ENCODE measurements at places on chromosomes 6 and 20.

- DNase-seq, result no peak
Observed at GRCh38 chr20:41038878-41039404, 10.3 kb downstream of the TOP1 start.

GRCh38 chr20:41137614-41138474, 501 bp downstream of the PLCG1 start:
- DNase-seq, result peak; percentile 40

DNA sequence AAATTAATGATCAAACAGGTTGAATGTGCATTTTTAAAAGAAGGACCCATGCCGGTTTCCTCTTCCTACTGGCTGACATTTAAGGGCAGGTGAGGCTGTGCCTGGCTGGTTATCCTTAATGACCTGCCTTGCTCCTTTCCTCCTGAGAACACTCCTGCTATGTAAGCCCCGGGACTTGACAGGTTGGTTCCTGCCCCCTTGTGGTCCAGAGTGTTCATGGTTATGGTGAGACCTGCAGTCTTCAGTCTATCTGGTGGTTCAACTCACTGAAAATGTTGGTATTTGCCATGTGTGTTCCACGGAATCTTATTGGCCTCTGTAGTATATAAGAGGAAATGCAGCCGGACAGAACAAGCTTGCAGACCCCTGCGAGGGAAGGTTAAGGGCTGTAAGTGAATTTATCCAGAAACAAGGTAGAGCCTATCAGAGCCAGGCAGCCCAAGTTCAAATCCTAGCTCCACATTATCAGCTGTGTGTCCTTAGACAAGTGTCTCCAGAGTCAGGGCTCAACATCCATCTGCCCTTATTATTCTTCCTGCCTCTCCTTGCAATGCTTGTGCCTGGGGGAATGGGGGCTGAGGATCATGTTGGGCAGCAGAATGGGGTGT, 5.2 kb upstream of the BPIFA3 start:
- no peak for DNase-seq

DNA sequence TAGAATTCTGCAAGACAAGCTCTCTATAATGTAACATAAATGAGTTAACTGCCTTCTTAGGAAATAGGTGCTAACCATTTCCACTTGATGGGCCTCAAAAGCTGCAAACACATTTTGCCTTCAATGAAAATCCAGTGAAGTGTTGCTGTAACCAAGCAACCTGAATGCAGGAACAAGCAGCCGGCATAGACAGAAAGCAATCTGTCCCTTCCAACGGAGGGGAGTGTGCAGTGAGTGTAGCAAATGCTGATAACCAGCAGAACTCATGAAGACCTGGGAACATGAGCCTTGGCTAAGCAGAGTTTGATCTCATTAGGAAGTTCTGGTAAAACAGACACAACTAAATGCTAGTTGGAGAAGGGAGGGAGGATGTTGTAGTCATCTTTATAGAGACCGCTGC, 697.8 kb downstream of the KIF16B start:
- no peak for DNase-seq

- no peak for DNase-seq
Observed at GRCh38 chr6:38155144-38155543, 335.6 kb downstream of the ZFAND3 start.

DNA sequence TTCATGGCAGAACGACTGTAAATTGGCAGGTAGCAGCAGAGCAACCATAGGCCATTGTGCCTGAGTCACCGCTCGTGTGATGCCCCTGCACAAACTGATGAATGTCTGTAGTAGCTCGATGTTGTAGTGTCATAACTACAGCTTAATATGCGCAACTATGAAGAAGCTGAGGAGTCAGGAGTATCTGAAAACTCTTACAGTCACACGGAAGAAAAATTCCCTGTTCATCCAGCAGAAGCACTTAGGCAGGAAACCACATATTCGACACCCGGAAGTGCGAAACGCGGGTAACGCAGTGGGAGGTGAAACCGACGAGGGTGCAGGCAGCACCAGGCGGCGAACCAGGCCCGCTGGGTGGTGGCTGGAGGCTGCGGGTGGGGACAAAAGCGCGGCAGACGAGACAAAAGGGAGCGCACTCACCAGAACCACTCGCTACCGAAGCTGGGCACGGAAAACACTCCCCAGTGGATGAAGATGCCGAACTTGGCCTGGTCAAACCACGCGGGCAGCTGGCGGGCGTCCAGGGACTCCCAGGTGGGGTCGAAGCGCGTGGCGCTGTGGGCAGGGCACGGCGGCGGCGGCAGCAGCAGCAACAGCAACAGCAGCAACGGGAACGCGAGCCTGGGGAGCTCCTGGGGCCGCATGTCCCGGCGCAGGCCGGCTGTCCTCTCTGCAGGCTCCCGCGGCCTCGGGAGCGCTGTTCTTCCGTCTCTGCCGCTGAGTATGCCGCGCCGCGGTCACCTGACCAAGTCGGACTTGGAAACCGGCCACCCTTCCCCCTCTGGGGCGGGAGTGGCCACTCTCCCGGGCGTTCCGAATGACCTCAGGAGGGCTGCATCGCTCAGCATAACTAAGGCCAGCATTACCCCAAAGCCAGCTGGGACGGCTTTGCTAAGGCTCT, at the start of gene FUCA2:
FUCA2 (minus strand) TSS at position 730 of the 901 bp plus-strand sequence; CDS start at position 644, 86 bp downstream.
- peak; percentile 52 for DNase-seq

DNA sequence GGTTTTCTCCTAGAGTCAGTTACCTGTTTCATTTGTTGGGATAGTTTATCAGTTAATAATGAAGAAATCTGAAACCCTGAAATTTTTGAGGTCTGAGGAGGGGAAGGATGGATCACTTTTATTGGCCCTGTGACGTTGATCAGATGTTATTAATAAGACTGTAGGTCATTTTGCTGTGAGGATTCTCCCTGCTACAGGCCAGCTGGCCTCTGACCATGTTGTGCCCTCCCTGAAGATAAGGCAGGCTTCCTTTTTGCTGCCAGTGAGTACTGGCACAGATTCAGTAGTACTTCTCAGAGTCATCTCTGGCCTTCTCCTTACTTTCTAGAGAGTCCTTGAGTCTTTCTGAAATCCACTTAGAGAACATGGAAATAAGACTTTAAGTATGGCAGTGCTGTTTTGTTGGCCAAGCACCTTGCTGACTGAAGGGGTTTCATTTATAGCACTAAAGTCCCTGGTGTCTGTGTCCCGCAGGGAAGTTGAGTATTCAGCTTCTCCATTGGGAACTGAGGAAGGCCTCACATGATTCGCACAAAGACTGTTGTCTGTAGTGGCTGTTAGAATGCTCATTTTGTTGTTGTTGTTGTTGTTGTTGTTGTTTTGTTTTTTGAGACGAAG, 202.6 kb downstream of the DTNBP1 start:
- DNase-seq, result no peak

GRCh38 chr6:21037453-21037852, 503.2 kb downstream of the CDKAL1 start:
- DNase-seq, result no peak

DNA sequence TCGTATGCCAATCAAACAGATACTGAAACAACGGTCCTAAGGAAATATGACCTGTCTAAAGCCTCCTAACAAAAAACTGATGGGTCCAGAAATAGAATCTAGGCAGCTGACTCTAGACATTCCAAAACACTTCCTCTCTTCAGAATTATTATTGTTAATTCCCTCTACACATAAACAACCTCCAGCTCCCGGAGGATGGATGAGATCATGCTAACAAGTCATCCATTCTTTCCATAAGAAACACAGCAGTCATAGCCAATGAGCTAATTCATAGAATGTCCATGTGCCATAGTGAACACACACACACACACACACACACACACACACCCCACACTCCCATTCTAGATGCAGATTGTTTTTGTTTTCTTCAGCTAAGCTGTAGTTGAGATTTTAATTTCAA, 44.3 kb downstream of the HDGFL1 start:
- no peak for DNase-seq

DNA sequence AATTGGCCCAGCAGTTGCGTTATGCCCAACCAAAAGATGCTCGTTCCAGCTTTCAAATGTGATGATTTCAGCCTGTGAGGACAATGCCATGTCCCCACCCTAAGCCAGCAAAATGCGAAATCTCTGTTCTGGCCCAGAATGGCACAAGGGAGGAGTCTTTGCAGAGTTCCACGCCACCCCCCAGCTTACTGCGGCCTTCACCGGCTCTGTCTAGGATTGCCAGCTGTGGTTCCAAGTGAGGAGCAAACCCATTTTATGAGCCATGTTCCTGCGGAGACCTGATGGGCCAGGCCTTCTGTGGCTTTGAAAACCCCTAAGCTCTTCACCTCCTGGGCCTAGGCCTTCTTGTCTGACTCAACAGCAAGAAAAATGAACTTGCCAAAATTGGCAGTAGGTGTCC, 146.8 kb upstream of the SNX9 start:
- no peak for DNase-seq

DNA sequence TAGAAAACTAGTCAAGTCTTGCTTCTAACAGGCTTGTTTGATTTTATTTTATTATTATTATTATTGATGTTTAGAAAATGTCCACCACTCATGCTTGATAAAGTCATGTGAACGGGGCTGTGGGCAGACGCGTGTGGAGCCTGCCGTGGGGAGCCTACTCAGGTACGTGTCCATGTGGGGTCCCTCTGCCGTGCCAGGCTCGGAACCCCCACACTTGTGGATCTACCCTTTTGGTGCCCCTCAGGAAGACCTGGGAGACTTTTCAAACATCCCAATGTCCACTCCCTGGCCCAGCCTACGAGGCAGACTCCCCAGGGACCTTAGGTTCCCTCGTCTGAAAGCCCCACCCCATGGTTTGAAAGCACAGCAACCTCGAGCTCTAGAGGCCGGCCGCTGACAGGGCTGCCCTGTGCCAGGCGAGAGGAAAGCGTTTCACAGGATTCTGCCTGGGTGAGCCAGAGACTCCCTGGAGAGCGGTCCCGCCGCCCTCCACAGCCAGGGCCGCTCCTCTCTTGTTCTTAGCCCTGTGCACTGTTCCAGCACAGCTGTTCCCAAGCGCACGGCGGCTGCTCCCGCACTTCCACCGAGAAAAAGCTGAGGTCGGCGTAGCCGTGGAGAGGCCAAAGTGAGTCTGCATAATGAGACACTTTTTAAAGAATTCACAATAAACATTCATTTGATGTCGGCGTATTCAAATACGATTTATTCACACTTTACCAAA, 249.7 kb downstream of the TTLL2 start:
- DNase-seq, result no peak

GRCh38 chr6:56756219-56756789, 113.6 kb upstream of the DST start:
- DNase-seq, result no peak

GRCh38 chr6:9007027-9007426, 571.7 kb upstream of the SLC35B3 start:
- no peak for DNase-seq
